Stimulated activated CD4-positive, alpha-beta T cell treated with anti-CD3 and anti-CD28 coated beads, Interleukin-1b, Interleukin-23, amount 100 ng/mL, for 4 hours (primary cell): ENCODE measurements at places on chromosomes 12 and 14.

DNA sequence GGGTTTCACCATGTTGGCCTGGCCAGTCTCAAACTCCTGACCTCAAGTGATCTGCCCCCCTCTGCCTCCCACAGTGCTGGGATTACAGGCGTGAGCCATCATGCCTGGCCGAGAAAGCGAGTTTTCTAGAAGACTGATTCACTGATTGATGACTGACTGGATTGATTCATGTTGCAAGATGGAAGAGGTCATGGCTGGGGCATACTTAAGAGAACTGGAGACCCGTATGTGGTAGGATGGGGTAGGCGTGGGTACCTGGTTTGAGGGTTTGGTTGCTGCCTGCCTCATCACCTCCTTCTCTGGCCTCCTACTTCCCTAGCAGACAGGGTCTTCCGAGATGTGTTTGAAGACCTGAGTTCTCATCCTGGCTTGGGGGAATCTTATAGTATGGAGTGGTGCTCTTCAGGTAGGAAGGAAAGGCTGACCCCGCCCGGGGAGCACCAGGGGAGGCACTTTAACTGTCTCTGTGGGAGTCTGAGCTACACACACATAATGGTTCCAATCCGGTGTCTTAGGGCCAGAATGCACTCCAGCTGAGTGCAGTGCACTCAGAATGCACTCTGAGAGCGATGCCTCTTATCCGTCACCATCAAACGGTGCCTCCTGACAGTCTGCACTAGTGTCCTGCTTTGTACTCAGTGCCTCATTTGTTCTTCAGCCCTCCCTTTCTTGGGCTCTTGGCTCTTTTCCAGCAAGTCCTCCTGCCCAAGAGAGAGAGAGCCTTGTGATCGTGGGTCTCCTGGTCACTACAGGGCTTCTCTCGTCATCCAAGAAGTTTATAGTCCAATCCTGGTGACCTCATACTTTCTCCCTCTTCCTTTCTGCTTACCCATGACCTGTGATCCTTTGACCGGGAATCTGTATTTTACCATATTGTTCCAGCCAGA lies 19.7 kb downstream of the PLEKHG3 start:
- DNase-seq: no peak

- no peak for DNase-seq
Observed at GRCh38 chr14:77613201-77613600, 3.2 kb downstream of the SPTLC2 start.

- no peak for DNase-seq
Observed at GRCh38 chr14:102827716-102828115, 50.5 kb downstream of the TRAF3 start.

GRCh38 chr12:131751335-131751734 lies 40.4 kb downstream of the SFSWAP start:
- no peak for DNase-seq

GRCh38 chr14:34678306-34678705 lies 36.1 kb downstream of the CFL2 start:
- no peak for DNase-seq
